ENCODE measurements at places on chromosomes 3 and 15.

DNA sequence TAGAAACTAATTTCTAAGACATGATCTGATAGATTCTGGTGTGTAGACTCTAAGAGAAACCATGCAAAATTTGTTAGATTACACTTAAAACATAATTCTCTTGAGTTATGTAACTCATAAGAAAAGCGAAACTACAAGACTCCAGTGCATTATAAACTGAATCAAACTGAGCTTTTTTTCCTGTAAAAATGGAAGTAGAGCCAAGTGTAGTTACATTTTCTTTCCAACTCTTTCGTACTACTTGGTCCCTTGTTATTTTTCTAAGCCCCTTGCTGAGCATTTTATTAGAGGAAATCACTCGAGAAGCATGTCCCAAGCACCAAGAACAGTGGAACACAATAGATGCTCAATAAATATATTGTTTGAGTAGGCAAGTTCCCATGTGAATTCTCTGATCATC lies 130.2 kb downstream of the GADL1 start:
- DNase-seq = no peak

GRCh38 chr3:131907796-131908195 lies 127.0 kb downstream of the CPNE4 start:
- no peak for DNase-seq

DNA sequence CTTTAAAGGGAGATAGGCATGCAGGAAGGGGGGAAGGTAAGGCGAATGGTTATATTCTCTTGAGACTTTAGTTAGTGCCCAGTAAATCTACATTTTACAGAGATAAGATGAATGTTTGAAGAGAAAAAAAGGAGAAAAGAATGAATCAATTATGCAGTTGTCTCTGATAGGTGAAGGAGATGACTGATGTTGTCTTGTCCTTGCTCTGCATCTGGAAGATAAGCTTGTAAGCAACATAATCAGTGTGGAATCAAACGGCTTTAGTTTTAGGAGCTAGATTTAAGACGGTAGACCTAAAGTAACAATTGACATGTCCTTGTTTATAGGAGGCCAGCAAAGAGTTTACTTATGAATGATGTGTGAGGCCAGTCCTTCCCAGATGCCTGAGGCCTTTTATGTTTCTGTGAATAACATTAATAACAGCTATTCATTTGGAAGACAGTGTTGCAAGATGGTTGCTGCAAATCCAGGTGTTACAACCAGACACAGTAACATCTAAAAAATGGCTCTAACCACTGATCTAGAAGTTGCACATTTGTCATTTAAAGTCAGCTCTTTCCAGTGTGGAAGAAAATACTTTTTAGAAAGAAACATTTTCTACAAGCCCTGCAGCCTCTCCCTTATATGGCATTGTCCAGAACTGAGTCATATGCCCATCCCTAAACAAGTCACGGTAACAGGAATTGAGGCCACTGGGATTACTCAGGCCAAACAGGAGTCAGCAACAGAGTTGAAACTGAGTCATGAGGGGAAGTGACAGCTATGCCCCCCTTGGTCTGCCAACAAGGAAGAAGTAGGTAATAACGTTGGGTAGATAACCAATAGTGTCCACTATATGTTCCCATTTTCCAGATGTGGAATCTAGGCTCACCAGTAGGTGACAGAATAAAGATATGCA lies 77.5 kb upstream of the FBN1 start:
- DNase-seq = no peak

- DNase-seq = no peak
Observed at GRCh38 chr3:4800595-4800994, 178.6 kb upstream of the BHLHE40 start.

- no peak for DNase-seq
Observed at GRCh38 chr15:98035577-98036010, 75.1 kb downstream of the ARRDC4 start.

GRCh38 chr3:87997298-87997697 lies 61.5 kb downstream of the CGGBP1 start:
- no peak for DNase-seq

- DNase-seq = no peak
Observed at GRCh38 chr3:17014709-17015108, 130.0 kb downstream of the PLCL2 start.

DNA sequence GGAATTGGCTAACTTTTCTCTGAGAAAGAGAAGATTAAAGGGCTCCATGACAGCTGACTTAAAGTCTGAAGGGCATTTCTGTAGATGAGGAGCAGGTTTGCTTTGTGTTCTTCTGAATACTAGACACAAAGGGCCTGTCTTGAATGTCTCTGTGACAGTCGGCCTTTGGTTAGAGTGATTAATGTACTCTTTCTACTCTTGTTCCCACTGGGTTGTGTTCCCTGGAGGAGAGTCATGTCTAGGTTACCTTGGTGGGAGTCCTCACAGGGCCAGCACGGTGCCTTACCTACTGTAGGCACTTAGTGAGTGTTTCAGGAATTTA lies 66.1 kb downstream of the MAP2K5 start:
- DNase-seq = no peak

All from CD8-positive, alpha-beta memory T cell (primary cell).